ENCODE measurements at places on chromosomes 2 and 18. TPM values are rescaled to one million over a fixed set of nuclear protein-coding genes. Genes with fewer than 3 reads are reported as not detected.

AGXT gene
- not detected for total RNA-seq

CNDP1 gene
- not detected for total RNA-seq

WDPCP gene
- total RNA-seq: 11.2 TPM

GREB1 gene
- 1.3 TPM for total RNA-seq

SERTAD2 gene
- 9.3 TPM for total RNA-seq

CHRND gene
- not detected for total RNA-seq

DYNC2LI1 gene
- total RNA-seq: 43.1 TPM

MITD1 gene
- total RNA-seq: 2.0 TPM

MC2R gene
- not detected for total RNA-seq

FN1 gene
- 247 TPM for total RNA-seq

EVX2 gene
- not detected for total RNA-seq

SEMA4C gene
- total RNA-seq: 24.4 TPM

GLI2 gene
- total RNA-seq: 0.87 TPM

CTNNA2 gene
- not detected for total RNA-seq

KCNG2 gene
- total RNA-seq: 0.92 TPM

TFCP2L1 gene
- total RNA-seq: 48.2 TPM

IAH1 gene
- total RNA-seq: 29.8 TPM

ASTL gene
- not detected for total RNA-seq

DSC2 gene
- 47.0 TPM for total RNA-seq

AKAIN1 gene
- not detected for total RNA-seq

EMILIN1 gene
- total RNA-seq: 51.1 TPM

CCL20 gene
- total RNA-seq: not detected

RAD51AP2 gene
- not detected for total RNA-seq

CNGA3 gene
- not detected for total RNA-seq

PCBP1 gene
- total RNA-seq: 120 TPM

GRHL1 gene
- total RNA-seq: 5.7 TPM

SH2D6 gene
- 13.4 TPM for total RNA-seq

CCDC102B gene
- total RNA-seq: 66.1 TPM

UGT1A5 gene
- total RNA-seq: 13.0 TPM

RGPD3 gene
- not detected for total RNA-seq

MYO3B gene
- not detected for total RNA-seq

SERPINB7 gene
- total RNA-seq: not detected

ADRA2B gene
- not detected for total RNA-seq

RUFY4 gene
- not detected for total RNA-seq

ATP6V1B1 gene
- total RNA-seq: not detected

ZSWIM2 gene
- total RNA-seq: not detected

C2orf15 gene
- total RNA-seq: not detected

DNAH7 gene
- total RNA-seq: 3.3 TPM

Measured in stomach (tissue), 19 donors.